CD4-positive, alpha-beta T cell treated with Interleukin-12 subunit alpha and Interleukin-12 subunit beta, for 1 hour (primary cell): ENCODE measurements at places on chromosomes 7 and 10.
A peak's percentile ranks its signal among the peaks of the same experiment; 100 is the strongest.

- DNase-seq, result no peak
These were observed 414.0 kb upstream of the MKI67 start for GRCh38 chr10:128540128-128540762.

DNA sequence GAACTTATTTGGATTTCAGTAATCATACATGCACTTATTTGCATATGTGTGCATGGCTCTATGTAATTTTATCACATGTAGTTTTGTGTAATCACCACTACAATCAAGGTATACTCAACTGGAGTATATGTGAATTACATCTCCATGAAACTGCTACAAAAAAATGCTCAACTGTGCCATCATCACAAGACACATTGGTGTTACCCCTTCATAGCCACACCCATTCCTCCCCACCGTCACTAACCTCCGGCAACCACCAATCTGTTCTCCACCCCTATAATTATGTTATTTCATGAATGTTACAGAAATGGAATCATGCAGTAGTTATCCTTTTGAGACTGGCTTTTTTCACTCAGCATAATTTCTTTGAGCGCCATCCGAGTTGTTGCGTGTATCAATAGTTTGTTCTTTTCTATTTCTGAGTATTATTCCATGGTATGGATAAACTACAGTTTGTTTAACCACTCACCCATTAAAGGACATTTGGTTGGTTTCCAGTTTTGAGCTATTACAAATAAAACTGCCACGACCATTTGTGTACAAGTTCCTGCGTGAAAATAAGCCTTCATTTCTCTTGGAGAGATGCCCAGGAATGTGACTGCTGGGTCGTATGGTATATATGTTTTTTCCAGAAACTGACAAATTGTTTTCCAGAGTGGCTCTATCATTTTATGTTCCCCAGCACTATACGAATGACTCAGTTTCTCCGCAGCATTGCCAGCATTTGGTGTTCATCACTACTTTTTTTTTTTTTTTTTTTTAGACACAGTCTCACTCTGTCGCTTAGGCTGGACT, 11.3 kb upstream of the SMO start:
- no peak for DNase-seq

DNA sequence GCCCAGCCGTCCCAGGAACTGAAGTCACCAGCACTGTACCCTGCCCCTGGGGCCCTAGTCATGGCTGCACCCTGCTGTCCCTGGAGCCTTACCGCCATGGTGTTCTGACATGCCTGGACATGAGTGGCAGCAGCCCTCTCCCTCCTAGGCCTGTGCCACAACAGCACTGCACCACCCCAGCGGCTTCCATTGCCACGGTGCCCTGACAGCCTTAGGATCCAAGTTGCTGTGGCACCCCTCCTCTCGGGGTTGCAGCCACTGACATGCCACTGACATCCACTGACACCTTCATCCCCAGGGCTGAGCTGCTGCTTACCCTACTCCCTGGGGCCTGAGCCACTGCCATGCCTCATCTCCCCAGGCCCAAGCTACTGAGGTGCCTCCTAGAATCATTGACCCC, 39.6 kb upstream of the SHH start:
- DNase-seq, result no peak

DNA sequence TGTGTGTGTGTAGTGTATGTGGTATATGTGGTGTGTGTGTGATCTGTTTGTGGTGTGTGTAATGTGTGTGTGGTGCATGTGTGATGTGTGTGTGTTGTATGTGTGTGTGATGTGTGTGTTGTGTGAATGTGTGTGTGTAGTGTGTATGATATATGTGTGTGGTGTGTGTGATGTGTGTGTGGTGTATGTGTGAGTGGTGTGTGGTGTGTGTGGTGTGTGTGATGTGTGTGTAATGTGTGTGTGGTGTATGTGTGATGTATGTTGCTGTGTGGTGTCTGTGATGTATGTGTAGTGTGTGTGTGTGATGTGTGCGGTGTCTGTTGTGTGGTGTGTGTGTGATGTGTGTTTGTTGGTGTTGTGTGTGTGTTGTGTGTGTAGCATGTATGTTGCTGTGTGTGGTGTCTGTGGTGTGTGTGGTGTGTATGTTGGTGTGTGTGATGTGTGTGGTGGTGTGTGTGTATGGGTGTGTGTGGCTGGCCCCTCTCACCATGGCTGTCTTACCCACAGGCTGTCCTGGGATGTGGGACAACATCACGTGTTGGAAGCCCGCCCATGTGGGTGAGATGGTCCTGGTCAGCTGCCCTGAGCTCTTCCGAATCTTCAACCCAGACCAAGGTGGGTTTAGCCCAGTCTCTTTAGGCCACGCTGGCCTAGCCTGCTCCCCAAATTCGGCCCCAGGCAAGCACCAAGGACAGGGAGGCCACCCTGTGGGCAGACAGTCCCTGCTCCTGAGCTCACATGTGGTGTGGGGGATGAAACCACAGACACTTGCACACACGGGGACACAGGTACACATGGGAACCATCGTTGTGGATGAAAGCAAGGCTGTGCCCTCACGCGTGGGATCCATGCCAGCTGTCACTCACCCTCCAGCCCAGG, 25.6 kb downstream of the ADCYAP1R1 start:
- DNase-seq, result no peak

GRCh38 chr7:94335586-94335985, 59.1 kb upstream of the COL1A2 start:
- DNase-seq, result no peak

- no peak for DNase-seq
These were observed 36.2 kb downstream of the HERPUD2 start for GRCh38 chr7:35658606-35659201.

DNA sequence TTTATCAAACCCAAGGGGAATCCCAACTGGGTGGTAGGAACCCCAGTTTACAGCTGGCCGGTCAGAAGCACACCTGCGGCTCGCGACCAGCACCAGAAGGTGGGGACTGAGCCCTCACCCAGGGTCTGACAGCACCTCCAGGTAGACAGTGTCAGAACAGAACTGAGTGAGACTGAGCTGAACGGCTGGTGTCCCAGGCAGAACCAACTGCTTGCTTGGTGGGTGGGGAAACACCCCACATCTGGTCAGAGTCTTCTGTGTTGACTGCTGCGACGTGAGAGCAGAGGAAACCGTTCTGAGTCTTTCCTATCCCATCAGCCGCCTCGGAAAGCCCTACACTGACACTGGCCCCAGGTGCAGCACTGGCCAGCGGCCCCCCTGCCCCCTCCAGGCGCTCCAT, 160.7 kb downstream of the MAD1L1 start:
- no peak for DNase-seq

GRCh38 chr10:123191886-123192285, 37.7 kb downstream of the BUB3 start:
- no peak for DNase-seq

DNA sequence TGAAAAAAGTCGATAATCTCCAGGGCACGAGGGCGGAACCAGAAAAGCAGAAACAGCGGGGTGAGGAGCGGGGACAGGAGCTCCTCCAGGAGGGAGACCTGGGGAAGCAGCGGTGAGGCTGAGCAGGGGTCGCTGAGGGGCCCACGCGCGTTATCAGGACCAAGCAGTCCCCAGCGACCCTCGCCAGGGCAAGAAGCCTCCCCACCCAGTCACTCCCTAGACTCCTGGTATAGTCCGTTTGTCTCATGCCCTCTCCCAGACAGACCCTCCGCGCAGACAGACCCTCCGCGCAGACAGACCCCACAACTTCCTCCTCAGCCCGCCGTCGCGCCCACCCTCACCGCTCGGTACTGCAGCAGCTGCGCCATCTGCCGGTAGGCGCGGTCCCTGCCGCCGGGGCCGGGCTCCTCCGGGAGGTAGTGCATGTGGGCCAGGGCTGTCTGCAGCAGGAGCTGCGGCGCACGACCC, 6.3 kb downstream of the ATG9B start:
- peak; percentile 83 for DNase-seq

DNA sequence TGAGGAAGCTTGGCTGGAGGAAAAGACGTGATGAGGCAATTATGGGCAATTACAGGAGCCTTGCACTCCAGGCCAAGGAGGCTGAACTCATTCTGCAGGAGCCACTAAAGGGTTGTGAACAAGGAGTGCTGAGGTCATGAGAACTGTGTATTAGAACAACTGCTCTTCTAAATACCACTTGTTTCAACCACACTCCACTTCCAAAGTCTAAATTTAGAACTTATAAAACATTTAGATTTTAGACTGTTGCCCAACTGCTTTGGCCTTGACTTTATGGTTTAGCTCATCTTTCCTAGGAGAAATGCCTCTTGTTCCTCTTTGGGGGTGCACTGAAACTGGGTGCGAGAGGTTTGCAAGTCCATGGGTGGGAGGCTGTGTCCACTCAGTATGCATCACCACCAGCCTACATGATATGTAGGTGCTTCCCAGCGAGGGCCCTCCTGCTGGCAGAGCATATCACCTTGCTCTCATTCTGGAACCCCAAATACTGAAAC, 199.7 kb upstream of the AOAH start:
- no peak for DNase-seq

GRCh38 chr7:137434946-137435345, 91.4 kb upstream of the PTN start:
- DNase-seq, result no peak

GRCh38 chr7:14144538-14144937, 155.1 kb upstream of the ETV1 start:
- no peak for DNase-seq

DNA sequence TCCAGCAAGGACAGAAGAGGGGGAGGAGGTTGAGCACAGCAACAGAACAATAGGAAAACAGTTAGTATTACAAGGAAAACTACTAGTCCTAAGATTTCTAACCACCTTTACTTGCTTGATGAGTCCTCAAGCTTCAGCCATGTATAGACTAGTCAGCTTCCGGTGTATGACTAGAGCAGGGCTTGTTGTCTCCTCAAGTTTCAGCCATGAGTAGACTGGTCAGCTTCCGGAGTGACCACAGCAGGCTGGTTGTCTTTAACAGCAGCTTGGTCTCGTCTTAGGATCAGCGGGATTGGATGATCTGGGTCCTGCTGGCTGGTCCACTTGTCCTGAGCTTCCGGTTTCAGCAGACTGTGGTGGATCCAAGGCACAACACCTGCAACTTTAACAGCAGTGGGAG, 10.6 kb upstream of the ZNF239 start:
- DNase-seq, result no peak

DNA sequence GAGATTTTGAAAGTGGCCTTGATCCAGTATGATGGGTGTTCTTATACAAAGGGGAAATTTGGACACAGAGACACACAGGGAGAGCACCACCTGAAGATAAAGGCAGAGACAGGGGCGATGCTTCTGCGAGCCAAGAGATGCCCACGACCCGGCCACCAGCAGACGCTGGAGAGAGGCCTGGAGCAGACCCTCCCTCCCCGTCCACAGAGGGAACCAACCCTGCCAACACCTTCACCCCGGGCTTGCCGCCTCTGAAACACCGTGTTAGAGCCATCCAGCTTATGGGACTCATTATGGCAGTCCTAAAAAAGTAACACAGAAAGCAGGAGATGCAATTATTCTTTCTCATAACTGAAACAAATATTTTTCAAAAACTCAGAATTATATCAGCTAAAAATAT, 303.3 kb upstream of the SHH start:
- DNase-seq, result no peak

- DNase-seq, result no peak
These were observed 13.9 kb downstream of the VENTX start for GRCh38 chr10:133251388-133252222.

DNA sequence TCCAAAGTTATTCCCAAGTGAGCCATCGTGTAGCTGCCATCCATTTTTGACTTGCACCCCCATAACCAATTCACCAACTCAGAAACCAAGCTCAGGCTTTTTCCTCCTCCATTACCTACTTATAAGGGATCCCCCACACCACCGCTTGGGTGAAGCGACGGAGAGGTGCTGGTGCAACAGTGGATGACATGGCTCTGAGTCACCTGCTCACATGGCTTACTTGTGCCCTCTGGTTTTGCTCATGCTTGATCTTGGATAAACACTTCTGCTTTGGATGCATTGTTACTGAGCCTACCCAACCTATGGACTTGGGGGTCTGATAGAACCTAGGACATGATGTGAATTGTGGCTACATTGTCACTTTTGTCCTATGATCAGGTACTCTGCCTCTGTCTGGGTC, 12.0 kb upstream of the AKR1B1 start:
- DNase-seq, result no peak

DNA sequence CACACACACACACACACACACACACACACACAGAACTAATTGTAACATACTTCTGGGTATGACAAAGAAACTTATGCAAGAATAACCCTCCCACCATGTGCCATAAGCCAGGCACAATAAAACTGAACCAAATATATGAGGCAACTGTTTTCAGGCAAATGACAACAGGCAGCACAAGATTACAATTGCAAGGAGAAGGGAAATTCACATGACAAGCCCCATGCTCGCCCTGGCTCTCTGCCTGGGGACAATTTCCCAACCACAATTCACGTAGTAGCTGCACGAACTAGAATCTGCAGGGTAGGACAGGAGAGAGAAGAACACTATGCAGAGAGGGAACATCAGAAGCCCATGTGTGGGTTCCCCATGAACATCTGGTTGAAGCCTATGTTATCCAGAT, 143.3 kb downstream of the CALN1 start:
- DNase-seq, result no peak

DNA sequence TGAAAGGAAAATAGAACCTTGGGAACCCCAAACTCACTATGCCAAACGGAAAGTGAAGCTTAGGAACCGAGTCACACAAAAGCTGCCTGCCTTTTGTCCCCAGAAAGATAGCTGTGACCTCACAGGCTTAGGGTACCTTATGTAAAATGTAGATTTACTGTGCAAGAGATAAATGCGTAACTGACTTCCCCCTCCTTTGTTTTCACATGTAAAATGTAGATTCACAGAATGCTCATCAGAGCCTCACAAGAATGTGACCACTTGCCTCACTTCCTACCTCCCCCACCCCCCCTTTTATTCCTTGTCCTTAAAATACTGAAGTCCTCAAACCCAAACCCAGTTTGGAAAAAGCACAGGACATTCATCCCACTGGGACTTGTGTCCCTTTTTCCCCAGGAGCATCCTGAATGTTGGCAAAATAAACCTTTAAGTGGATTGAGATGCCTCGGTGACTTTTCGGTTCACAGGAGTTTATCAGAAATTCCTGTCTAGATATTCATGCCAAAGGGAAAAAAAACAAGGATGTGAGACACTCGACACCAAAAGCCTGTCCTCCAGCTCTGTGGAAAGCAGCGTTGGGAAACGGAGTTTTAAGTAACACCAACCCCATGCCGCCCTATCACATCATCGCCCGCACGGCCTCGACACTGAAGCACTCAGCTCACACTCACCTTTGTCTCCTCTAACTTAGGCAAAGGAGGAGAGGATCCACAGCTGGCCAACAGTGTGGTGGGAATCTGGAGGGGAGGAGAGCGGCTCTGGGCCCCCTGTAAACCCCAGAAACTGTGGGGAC, 45.9 kb downstream of the SVIL start:
- no peak for DNase-seq

- no peak for DNase-seq
These were observed 871 bp upstream of the GTF2IRD1 start for GRCh38 chr7:74452748-74453321.

GRCh38 chr7:1290026-1290678, 57.5 kb downstream of the UNCX start:
- DNase-seq, result peak; percentile 51

GRCh38 chr10:4501306-4501705, 324.7 kb upstream of the AKR1E2 start:
- DNase-seq, result no peak

- DNase-seq, result no peak
These were observed 128.1 kb upstream of the NANOS1 start for GRCh38 chr10:118901380-118901779.

- DNase-seq, result no peak
These were observed 43.3 kb upstream of the ELN start for GRCh38 chr7:73984481-73985205.

- DNase-seq, result no peak
These were observed 7.7 kb downstream of the KCNMA1 start for GRCh38 chr10:77629775-77630506.
